ENCODE measurements at places on chromosomes 16 and 17.

- no peak for DNase-seq
Observed at GRCh38 chr17:80749611-80750010, 205.0 kb downstream of the RPTOR start.

GRCh38 chr17:42522798-42523278 lies 13.2 kb upstream of the NAGLU start:
- DNase-seq = peak; percentile 80

DNA sequence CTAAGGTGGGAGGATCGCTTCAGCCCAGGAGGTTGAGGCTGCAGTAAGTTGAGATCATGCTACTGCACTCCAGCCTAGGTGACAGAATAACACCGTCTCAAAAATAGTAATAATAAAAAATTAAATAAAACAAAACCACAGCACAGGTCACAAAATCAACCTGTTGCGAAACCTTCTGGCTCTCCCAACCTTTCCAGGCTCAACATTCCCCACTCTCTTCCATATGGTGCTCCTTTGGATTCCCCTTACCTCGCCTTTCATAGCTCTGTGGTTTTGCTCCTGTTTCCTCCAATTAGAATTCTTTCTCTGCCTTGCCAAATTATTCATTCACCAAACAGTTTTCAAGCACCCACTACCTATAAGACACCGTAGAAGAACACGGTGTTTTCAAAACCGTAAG lies 4.7 kb downstream of the ZDHHC7 start:
- no peak for DNase-seq

GRCh38 chr17:1834380-1835149 lies 4.8 kb downstream of the RPA1 start:
- DNase-seq = no peak

GRCh38 chr16:28081391-28081968 lies 18.0 kb upstream of the GSG1L start:
- DNase-seq = no peak

DNA sequence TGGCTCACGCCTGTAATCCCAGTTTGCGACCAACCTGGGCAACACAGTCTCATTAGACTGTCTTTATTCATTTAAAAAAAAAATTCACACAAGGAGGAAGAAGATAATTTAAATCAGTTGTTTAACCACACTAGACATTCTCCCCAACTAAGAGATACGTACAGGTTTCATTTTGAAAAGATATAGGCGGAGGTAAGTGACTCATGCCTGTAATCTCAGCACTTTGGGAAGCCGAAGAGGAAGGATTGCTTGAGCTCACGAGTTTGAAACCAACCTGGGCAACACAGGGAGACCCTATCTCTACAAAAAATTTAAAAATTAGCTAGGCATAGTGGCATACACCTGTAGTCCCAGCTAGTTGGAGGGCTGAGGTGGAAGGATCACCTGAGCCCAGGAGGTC lies 5.3 kb downstream of the CMTM4 start:
- DNase-seq = no peak

- no peak for DNase-seq
Observed at GRCh38 chr16:58299757-58300349, 5.0 kb upstream of the PRSS54 start.

DNA sequence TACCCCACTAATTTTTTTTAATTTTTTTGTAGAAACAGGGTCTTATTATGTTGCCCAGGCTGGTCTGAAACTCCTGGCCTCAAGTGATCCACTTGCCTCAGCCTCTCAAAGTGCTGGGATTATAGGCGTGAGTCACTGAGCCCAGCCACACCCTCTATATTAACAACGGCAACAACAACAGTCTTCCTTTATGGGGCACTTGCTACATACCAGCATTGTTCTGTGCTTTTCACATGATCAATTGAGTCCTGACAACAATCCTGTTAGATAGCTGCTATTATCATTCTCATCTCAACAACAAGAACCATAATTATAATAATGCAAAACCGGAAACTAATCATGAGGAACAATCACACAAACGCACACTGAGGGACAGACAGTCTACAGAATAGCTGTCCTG lies 12.6 kb upstream of the ARL5C start:
- no peak for DNase-seq

DNA sequence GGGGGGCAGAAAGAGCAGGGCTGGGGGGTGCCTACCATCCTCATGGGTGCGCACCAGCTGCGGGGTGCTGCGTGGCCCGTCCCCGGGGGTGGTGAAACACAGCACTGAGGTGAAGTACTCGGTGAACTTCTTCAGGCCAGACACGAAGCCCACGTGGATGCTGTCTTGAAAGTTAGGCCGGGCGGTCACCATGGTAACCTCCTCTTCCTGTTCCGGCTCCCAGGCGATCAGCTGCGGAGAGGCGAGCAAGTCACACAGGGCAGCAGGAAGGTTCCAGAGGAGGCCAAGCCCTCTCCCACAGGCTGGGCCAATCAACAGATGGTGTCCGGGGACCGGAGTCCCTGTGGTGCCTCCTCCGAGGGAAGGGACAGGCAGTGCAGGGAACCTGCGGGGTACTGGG lies 90.1 kb upstream of the CDC42EP4 start:
- no peak for DNase-seq

- DNase-seq = no peak
Observed at GRCh38 chr16:68300734-68301459, 9.8 kb downstream of the SLC7A6OS start.

DNA sequence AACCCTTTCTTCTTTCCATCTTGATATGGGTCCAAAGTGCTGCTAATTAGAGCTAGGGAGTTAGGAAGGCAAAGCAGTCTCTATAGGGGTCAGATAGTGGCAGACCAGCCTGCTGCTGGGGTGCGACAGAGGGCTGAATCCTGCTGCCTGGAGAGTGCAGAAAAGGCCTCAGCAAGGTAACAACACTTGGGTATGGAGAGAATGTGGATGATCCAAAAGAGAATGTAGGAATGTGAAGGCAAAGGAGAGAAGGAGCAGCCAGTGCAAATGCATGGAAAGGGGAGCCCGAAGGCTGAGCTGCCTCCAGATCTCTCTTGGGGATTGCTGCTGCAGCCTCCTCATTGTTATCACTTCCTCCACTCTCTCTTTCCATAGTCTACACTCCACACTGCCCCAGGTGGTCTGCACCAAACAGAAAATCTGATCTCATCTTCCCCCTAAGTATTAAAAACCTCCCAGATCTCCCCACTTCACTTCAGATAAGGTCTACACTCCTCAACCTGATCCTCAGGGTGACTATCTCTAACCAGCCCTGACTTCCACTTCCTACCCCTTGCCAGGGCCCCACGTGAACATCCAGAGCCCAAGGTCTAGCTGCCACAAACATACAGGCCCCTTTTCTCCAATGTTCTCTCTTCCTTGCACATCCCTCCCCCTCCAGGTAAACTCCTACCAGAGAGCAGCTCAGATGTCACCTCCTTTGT lies 28.8 kb downstream of the TOM1L2 start:
- DNase-seq = no peak

DNA sequence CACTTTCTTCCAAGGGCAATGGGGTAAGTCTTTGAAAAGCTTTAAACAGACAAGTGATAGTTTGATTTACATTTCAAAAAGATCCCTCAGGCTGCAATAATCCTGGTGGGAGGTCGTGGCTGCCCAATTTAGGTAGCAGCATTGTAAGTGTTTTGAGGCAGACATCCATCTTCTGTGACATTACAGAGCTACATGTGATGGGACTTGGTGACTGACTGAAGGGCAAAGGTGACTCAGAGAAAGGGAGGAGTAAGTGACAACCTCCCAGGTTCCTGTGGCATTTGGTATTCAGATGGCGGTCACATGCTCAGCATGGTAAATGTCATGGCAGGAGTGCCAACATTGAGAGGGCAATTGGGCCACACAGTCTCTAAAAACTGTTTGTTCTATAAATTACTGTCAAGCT lies 26.5 kb downstream of the STAT3 start:
- no peak for DNase-seq

- DNase-seq = no peak
Observed at GRCh38 chr17:28204751-28205150, 114.2 kb upstream of the TMEM97 start.

DNA sequence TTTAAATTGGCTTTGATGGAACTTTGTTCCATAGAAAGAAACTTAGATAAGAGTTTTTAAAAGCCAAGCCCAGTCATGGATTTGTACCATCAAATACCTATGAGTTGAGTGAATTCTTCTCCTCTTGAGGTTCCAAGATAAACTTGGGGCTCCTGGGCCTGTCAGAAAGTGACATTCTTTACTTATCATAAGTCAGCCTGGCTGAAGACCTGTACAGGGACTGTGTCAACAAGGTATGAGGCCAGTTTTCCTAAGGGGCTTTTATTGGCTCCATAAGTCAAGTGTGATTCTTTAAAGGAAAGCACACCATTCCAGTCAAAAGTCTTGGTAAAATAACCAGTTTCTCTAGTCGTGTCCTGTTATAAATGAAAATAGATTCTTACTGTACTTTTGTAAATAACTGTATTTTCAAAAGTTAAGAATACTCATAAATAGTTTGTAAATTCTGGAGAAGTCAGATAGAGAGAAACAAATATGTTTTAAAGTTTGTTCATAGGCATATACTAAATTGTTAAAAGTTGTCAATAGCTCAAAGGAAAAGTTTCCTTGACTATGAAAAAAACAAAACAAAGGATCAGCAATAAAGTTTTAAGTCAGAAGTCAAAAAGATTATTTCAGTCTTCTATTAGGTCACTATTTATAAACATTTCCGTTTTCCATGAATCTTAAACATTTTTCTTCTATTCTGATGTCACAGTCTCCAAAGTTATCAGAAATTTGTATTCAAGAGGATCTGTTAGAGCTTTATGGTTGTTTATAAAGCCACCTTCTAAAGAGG lies 22.5 kb upstream of the MYO1D start:
- DNase-seq = no peak

GRCh38 chr17:33924104-33924503 lies 331.0 kb upstream of the CCL2 start:
- DNase-seq = no peak

GRCh38 chr16:2251296-2252111 lies at the start of gene ECI1:
TSS of gene ECI1 (minus strand) at chr16:2251587. CDS start at chr16:2251566, 21 bp downstream.
- no peak for DNase-seq

DNA sequence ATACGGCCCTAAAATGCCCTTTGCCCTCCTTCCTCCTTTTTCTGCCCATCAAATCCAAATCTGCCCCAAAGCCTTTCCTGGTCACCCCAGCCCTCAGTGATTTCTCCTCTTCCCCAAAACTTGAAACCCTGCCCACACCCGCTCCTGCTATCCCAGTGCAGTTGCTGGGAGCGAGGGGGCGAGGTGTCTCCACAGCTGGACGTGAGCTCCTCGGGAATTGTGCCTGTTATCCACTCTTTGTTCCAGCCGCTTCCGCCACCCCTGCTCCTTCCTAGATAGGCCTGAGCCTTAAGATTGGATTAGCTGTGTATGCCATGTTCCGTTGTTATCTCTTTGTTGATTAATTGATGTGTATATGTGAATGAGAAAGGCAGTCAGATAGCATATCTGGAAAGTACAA lies 2.6 kb upstream of the KRT35 start:
- DNase-seq = no peak

DNA sequence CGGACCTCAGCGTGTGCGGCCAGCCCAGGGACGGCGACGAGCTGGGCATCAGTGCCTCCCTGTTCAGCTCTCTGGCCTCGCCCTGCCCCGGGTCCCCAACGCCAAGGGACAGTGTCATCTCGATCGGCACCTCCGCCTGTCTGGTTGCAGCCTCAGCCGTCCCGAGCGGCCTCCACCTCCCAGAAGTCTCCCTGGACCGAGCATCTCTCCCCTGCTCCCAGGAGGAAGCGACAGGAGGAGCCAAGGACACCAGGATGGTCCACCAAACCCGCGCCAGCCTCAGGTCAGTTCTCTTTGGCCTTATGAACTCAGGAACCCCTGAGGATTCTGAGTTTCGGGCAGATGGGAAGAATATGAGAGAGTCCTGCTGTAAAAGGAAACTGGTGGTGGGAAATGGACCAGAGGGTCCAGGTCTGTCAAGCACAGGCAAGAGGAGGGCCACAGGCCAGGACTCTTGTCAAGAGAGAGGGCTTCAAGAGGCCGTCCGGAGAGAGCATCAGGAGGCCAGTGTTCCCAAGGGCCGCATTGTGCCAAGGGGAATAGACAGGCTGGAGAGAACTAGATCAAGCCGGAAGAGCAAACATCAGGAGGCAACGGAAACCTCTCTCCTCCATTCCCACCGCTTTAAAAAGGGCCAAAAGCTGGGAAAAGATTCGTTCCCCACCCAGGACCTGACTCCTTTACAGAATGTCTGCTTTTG lies 825 bp downstream of the HASPIN start:
- DNase-seq = no peak

- no peak for DNase-seq
Observed at GRCh38 chr17:4999430-5000093, 1.8 kb downstream of the KIF1C start.

DNA sequence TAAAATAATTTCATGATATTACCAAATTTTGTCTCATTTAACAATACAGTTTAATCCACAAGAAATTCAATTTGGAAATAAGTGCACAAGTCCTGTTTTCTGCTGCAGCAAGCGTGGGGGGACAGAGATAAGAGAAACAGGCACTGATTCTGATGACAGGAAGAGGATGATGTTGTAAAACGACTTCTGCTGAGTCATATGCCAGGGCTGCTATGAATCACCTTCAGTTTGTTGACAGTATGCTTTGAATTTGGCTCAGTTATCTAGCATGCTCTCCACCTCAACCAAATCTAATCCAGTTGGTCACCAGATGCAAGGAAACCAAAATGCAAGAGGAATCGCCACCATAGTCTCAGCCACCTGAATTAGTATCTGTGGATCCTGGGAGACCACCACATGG lies 244.1 kb upstream of the MON1B start:
- no peak for DNase-seq

- DNase-seq = no peak
Observed at GRCh38 chr17:70310221-70310672, 140.9 kb downstream of the KCNJ2 start.

GRCh38 chr16:83813823-83814658 lies 6.3 kb downstream of the HSBP1 start:
- DNase-seq = no peak

DNA sequence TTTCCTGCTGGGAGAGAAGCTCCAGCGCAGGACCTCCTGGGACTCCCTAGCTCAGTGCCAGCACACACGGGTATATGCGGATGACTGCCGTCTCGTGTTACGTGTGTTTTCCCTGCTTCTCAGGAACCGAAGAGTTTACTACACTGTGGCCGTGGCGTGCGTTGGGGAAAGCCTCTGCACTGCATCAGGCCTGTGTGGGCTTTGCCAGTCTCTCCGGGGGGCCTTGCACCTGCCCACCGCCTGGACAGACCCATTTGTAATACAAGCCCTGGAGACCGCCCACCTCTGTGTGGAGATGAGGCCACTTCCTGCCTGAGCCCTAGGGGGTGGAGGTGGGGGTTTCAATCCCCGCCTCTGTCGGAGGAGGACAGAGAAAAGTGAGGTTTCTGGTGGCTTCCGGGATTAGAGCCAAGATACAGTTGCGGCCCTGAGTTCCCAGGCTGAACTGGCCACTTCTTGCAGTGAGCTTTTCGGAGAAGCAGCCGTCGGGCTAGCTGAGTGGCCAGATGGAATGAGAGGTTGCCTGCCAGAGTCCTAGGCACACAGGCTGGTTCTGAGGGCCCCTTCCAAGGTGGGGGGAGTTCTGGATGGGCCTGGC lies 43.4 kb upstream of the GSE1 start:
- no peak for DNase-seq

Measured in vagina (tissue), 2 donors.